ENCODE measurements at places on chromosomes 4 and X.

DNA sequence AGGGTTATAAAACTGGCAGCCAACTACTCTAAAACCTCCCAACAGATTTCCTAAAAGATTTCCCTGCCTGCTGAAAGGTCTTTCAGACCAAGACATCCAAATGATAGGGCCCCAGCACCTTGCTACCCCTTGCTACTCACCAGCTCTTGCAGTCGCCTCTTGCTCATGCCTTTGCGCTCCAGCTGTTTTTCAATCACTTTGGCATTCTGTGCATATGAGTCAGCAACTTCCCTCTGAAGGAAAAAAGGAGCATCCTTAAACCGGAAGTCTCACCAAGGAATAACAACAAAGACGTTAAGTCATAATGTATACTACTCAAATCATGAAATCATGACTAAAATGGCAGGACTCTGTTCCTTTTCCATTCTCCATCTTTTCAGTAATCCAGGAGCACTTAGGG, 24.0 kb downstream of the STEEP1 start:
- no peak for DNase-seq

- no peak for DNase-seq
Measured at GRCh38 chr4:94479358-94480141, 27.8 kb downstream of the PDLIM5 start.

GRCh38 chr4:54716478-54717065, 58.8 kb downstream of the KIT start:
- DNase-seq, result peak; percentile 14

- no peak for DNase-seq
Measured at GRCh38 chr4:124632439-124632838, 80.1 kb downstream of the ANKRD50 start.

DNA sequence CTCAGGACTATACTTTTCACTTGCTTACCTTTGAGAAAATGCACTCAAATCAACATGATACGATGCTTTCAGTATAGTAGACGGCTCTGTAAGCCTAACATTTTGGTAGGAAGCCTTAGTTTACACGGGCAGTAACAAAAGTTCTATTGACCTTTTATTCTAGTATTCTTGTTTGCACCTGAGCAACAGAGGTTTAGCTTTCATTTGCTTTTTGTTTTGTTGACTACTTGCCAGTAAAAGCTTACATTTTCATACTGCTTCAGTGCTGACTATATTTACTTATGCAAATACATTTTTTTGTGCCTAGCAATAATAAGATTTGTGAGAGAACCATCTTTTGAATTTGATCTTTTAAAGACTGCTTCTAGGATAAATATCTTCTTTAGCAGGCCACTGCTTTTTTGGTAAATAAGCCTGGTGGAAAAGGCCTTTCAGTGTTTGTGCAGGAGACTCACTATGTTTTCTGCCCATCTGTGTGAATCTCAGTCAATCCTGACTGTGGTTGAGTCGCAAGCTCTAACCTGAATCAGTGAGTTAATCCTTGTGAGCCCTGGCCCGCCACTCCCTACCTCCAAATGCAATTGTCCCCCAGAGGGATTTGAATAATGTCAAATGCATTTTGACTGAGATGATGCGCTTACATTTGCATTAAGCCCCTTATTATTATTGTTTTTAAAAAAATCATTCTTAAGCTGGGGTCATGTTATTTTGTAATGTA, 21.9 kb downstream of the FHIP1A start:
- no peak for DNase-seq

GRCh38 chr4:150318971-150319370, 240.7 kb downstream of the DCLK2 start:
- peak; percentile 89 for DNase-seq

GRCh38 chrX:4710618-4711433, 997.4 kb upstream of the PRKX start:
- DNase-seq, result peak; percentile 90

DNA sequence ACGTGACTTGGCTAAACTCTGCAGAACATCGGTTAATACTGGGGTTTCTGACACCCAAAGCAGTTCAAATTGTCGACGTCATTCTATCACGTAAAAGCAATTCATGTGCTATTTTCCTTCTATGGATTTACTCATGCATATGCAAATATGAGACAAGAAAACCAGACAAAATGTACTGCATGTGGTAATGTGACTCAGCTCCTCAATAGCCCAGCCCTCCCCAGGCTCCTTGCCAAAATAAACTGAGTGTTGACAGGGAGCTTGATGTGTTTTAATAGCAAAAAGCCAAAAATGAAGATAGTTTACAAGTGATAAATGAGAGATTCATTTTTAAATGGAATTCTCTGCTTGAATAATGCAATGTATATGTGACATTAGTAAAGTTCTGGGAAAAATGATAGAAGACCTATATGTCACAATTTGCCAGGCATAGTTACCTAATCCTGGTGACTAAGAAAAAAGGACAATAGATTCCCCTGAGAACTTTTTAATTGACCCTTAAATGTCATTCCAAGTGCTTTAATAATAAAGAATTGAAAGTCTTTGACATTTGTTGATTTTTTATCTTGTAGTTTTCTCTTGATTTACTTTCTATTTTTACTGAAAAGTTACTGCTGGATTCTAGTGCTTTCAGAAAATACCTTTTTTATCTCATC, 1700.6 kb upstream of the TENM3 start:
- DNase-seq, result peak; percentile 81

DNA sequence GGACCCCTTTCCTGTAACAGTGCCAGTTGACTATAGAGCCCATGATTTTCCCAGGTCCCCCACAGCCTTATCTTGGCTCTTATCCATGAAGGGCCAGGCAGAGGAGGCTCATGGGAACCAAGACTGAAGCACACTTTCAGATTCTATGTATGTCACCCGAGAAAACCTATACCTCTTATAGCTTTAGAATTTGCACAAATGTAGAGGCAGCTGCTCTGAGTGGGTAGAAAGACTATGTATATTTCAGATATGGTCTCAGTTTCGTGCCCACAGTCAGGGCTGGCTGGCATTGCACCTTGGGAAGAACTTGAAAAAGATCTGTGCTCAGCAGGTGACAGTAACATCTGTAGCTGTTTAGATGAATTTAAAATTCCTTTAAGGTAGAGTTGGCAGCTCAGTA, 8.3 kb upstream of the LNX1 start:
- no peak for DNase-seq

- DNase-seq, result peak; percentile 65
Measured at GRCh38 chr4:106062452-106062875, 167.2 kb downstream of the NPNT start.

DNA sequence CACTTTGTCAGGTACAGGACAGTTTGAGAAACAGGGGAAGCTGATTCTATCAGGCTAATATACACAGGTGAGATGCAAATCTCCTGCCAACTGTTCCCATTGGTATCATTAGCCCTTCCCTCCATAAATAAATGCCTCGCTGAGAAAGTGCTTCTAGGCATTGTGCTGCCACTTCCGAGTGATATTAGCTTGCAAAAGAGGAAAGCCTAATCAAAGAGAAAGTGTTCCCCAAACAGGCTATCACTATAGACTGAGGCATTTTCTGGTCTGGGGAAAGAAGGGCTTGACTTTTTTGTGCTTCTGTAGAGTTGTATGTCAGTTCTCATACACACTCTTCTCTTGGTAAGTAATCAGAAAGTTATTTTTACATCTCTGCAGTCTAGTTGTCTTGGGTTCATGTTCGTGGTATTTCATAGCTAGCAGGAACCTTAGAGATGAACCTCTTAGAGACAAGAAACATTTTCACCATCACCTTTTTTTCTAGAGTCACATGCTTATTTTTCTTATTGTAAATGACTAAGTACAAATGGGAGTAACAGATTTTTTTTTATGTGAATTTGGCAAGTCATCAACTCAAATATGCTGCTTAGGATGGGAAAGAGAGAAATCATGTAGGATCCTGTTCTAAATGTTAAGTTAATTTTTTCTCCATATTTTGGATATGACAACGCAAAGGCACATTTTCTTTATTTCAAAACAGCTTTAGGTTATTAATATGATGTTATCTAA, 1009.8 kb downstream of the ADGRL3 start:
- no peak for DNase-seq

DNA sequence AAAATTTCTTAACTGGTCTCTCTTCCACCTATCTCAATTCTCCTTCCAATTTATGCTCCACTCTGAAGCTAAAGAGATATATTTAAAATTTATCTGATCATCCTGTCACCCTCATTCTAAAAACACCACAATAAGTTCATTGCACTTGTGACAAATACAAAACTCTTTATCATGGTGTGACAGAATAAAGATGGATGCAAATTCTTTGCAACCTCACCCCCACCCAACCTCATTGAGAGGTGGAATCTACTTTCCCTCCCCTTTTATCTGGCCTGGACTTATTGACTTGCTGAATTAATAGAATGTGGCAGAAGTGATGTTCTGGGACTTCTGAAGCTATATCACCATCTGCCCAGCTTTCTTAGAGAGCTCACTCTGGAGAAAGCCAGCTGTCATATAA, 46.5 kb downstream of the IDS start:
- DNase-seq, result no peak

- no peak for DNase-seq
Measured at GRCh38 chr4:138329506-138330070, 87.4 kb upstream of the SLC7A11 start.

DNA sequence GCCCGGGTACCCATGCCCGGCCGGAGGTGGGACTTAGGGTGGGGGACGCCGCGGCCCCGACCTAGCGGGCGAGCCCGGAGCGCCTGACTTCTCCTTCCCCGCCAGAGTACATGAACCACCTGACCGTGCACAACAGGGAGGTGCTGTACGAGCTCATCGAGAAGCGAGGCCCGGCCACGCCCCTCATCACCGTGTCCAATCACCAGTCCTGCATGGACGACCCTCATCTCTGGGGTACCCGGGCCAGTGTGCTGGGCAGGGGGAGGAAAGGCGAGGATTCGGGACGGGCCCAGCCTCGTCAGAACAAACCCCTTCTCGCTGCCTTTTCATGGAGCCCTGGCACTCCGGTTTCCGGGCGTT, 622 bp downstream of the TAFAZZIN start:
- peak; percentile 45 for DNase-seq

- DNase-seq, result no peak
Measured at GRCh38 chr4:40577588-40578253, 51.9 kb downstream of the RBM47 start.

DNA sequence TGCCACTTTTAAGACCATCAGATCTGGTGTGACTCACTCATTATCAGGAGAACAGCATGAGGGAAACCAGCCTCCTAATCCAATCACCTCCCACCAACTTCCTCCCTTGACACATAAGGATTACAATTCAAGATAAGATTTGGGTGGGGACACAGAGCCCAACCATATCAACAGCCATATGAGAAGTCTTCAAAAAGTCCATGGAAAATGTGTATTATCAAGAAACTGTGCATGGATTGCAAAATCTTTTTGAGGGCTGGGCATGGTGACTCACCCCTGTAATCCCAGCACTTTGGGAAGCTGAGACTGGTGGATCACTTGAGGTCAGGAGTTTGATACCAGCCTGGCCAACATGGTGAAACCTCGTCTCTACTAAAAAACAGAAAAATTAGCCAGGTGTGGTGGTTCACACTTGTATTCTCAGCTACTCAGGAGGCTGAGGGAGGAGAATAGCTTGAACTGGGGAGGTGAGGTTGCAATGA, 17.8 kb upstream of the RPL39 start:
- DNase-seq, result peak; percentile 84

DNA sequence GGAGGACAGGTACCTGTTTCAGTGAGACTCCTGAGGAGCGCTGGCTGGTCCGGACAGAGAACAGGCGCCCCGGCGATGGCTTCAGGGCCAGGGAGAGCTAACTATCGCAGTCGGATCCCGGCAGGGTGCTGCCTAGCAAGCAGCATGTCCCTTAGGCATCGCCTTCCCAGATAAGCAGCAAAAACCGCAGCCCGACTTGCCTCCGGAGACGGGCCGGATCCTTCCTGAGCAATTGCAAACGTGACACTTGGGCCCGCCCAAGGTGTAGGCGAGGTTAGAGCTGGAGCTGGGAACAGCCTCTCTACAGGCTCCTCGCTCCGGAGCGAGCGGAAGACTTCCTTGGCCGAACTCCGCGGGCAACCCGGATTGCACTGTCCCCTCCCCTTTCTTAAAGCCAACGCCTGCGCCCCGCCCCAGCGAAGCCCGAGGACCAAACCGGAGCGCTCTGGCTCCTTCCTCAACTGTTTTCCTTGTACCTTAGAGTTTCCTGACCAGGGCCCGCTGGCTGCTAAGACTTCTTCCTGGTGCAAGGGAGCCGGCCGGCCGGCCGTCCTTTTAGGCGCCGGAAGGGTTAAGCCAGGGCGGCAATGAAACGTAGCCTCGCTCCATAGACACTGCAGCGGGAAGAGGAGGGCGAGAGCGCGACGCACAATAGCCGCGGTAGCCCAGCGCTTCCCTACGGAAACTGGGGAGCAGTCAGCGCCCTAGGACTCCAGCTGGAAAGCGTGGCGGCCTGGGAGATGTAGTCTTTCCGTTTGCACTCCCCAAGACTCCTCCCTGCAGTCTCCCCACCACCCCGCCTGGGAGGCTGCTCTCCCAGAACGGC, at the start of gene OPHN1:
Gene OPHN1 (minus strand): TSS at position 341 of the 826 bp plus-strand sequence. CDS start 475 bp downstream, outside the sequence.
- DNase-seq, result peak; percentile 80

DNA sequence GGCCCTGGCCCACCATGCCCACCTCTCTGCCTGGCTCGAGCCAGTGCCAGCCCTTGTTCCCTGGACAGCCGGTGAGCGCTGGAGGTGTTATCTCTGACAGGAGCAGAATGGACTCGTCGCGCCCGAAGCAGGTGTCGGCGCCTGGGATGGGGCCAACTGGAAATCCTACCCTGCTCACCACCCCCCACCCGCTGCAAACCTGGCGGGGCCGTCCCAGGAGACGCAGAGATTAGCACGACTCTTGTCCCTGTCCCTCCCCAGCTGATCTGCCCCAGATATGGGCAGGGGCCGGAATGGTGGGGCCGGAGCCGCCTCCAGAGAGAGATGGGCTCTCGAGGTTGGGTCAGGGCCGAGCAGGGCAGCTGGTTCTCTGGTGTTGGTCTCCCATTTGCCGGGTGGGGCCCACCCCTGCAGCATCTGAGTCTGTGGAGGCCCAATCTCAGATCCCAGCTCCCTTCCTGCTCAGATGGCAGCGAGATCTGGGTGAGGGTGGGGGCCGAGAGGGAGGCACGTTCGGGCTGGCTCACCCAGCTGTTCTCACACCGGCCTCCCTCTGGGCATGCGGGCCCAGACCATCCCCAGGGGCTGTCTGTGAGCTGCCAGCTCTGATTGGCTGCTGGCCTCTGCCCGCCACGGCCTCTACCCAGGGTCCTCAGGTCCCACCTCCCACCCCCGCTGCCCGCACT, 20.1 kb upstream of the FGFR3 start:
- DNase-seq, result no peak

DNA sequence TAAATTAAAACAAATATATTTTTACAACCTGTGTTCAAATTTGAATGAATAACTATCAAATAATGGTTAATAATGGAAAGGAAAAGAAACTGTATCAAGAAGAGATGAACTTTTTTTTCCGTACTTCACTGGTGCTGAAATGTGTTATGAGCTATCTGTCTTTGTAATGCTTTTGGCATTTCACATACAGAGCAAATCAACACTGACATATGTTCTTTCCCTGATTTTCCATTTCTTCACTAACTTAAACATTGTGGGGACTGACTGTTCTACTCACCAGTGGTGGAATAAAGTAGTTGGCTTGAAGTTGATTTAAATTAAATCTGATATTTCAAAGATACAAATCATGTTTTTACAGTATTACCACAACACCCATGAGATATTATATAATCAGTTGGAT, 304.0 kb upstream of the BMP3 start:
- no peak for DNase-seq

Data from OCI-M1 (cell line).